ENCODE measurements at places on chromosomes 3 and 15.

DNA sequence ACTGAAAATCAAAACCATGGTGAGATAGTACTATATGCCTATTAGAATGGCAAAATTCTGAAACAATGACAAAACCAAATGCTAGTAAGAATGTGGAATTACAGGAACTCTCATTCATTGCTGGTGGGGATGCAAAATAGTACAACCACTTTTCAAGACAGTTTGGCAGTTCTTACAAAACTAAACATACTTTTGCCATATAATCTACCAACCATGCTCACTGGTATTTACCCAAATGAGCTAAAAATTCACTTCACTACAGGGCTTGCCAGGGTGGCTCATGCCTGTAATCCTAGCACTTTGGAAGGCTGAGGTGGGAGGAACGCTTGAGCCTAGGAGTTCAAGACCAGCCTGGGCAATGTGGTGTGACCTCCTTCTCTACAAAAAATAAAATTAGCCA lies 40.0 kb downstream of the MYO9A start:
- DNase-seq, result no peak

DNA sequence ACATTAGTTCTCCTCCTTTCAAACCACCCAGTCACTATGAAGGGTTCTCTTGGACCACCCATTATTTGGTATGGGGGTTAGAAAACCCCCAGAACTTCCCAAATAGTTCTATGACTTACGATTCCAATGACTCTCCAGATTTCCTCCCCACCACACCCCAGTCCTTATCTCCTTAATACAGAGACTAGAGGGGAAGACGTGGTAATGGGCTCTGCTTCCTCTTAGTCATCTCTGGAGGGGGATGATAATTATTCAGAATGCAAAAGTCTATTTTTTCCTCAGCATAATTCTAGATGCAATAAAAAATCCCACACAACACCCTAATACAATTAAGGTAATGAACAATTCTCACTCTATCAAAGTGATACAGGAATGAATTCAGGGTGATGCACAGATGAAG lies 48.9 kb upstream of the CFAP161 start:
- DNase-seq, result no peak

- DNase-seq, result no peak
These were observed 187.2 kb downstream of the EPHA6 start for GRCh38 chr3:97001611-97002010.

GRCh38 chr3:17423786-17424536 lies 318.5 kb downstream of the TBC1D5 start:
- DNase-seq, result no peak

DNA sequence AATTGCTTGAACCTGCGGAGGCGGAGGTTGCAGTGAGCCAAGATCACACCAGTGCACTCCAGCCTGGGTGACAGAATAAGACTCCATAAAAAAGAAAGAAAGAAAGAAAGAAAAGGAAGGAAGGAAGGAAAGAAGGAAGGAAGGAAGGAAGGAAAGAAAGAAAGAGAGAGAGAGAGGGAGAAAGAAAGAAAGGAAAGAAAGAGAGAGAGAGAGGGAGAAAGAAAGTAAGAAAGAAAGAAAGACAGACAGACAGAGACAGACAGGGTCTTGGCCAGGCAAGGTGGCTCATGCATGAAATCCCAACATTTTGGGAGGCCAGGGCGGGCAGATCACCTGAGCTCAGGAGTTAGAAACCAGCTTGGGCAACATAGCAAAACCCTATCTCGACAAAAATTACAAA lies 16.4 kb upstream of the DAG1 start:
- DNase-seq, result no peak

GRCh38 chr3:16789344-16790120 lies 95.2 kb upstream of the PLCL2 start:
- DNase-seq, result no peak

GRCh38 chr3:65922441-65922840 lies 116.3 kb downstream of the MAGI1 start:
- no peak for DNase-seq

DNA sequence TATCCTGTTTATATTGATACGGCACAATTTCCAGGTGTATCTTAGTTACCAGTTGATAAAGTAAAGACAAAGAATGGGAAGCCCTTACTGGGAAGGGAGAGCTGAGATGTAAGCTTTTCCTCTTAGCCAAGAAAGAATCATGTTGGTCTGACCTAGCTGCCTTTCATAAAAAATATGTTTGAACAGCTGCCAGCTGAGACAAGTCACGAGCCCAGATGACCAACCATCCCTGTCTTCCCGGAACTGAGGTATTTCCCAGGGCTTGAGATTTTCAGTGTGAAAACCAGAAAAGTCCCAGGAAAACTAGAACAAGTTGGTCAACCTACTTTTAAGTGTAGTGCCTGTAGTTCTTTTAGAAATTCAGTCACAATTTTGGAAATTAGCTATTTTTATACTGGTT lies 3.6 kb upstream of the MYH15 start:
- DNase-seq, result no peak

DNA sequence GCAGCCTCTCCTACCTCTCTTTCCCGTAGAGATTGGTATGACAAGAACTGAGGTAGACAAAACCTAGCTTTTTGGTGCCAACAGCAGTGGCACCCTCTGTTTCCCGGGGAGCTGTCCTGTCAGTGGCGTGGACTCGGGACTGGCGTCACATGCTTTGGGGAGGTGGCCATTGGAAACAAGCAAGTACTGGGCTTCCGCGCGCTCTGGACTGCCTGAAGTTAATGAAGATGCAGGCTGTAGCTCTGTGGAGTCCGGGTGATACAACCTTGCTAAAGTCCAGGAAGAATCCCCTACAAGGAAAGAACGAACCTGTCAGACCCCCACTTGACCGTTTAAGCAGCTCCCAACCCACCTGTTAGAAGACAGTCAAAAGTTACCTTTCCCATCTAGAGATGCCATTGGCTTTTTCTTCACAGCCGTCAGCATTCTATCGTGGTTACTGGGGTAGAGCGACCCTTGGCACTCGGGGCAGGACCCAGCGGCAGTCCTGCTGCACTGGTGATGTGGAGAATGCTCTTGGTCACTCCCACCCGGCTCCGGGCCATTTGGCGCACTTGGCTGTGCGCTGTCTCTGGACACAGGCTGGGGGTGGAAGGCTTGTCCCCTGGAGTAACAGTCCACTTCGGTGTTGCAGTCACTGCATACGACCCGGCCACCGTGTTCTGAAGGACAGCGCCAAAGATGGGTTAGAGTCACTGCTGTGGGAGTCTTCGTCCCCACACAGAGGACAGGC lies 120.5 kb downstream of the LRIG1 start:
- no peak for DNase-seq

GRCh38 chr3:134249935-134250716 lies 533 bp downstream of the RYK start:
- peak; percentile 17 for DNase-seq

DNA sequence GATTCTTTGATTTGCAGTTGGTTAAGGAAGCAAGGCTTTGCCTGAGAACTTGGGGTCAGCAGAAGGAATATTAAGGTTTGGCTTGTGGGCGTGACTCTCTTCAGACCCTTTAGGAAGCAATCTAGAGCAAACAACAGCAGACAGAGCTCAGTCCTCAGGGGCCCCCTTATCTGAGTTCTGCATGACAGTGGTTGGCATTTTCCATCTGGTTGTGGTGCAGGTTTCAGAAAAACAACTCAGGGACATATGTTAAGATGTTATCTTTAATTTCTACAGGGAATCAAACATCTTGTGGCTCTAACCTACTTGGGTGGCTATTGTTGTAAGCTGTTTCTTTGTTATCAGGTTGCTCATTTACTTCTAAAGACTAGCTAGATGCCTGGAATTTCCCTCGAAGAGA lies 141.4 kb downstream of the VPS8 start:
- DNase-seq, result no peak

DNA sequence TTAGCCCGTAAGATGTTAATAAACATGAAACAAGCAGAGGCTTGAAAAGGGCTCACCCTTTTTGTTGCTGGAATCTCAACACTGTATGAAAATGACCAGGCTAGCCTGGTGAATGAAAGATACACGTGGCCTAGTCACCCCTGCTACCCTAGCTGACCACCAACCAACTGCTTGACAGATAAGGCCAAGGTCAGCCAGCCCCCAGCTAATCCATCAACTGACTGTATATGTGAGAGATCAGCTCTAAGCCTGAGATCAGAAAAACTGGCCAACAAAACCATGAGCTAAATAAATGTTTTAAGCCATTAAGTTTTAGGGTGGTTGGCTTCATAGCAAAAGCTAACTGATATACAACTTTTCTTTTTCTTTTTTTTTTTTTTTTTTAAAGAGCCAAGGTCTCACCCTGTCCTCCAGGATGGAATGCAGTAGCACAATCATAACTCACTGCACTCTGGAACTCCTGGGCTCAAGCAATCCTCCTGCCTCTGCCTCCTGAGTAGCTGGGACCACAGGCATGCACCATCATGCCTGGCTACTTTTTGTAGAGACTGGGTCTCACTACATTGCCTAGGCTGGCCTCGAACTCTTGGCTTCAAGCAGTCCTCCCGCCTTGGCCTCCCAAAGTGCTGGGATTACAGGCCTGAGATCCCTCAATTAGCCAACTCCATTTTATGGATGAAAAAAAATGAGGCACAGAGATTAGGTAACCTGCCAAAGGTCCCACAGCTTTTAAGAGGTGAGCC lies 34.6 kb downstream of the SH3BP5 start:
- DNase-seq, result no peak

DNA sequence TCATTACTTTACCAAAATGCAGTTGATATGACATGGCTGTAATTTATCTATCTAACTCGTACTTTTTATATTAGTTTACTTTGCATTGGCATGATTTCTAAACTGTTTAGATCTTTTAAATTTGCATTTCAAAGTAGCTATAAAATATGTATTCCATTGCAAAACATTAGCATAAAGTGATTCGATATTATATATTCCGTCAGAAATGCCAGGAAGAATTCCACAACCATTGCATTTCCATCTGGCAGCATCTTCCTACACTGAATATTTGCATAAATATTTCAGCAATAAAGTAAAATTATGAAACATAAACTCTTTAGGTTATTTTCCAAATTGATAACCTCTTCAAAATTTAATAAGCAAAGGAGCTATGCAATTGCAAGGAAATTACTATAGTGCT lies 546.6 kb downstream of the MFSD1 start:
- DNase-seq, result no peak

DNA sequence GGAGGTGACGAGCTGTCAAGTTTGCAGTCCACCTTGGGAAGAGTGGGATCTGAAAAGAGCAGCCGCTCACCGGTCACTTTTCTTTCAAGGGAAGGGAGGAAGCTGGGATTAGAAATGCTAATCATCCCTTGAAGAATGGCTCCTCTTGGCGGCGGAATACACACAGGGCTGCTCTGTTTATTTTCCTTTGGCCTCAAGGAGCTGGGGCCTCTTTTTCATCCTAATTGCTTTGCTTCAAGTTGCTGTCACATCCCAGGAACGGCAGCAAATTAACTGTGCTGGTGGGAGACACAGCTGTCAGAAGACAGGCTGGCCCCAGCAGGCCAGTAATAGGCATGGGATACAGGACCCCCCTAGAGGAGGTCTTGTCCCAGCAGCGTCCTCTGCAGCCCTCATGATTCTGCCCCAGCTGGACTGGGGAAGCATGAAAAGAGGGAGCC lies 6.7 kb downstream of the KBTBD13 start:
- no peak for DNase-seq

- no peak for DNase-seq
These were observed 15.8 kb downstream of the ARHGEF26 start for GRCh38 chr3:154137036-154137435.

GRCh38 chr3:35215525-35216500 lies 423.5 kb upstream of the ARPP21 start:
- no peak for DNase-seq

All from activated naive CD4-positive, alpha-beta T cell (primary cell).